NCI-H510A (cell line): ENCODE measurements at places on chromosomes 2 and 18.

- DNase-seq, result no peak
Measured at GRCh38 chr18:2351126-2351850, 220.0 kb downstream of the METTL4 start.

GRCh38 chr2:55025627-55026026 lies 24.6 kb downstream of the RTN4 start:
- DNase-seq, result no peak

- DNase-seq, result no peak
Measured at GRCh38 chr18:38494065-38494464, 928.5 kb upstream of the CELF4 start.

- no peak for DNase-seq
Measured at GRCh38 chr2:235011607-235011928, 59.8 kb downstream of the SH3BP4 start.

DNA sequence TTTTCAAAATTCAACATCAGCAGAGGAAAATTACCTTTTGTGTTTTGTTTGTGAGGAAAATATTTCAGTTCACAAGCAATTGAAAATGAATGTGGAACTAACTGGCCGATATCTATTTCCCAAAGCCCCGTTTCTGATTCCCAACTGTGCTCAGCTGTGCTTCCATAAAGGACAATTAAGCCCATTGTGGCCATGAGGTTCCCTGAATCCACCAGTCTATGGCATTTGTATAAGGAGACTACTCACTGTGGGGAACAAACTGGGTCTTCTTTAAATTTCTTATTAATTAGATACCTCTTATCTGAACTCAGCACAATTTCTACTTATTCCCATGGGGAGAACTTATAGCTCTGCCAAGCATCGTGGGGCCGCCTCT lies 31.4 kb upstream of the AGAP1 start:
- DNase-seq, result no peak

GRCh38 chr2:151085181-151085611 lies 176.5 kb downstream of the RBM43 start:
- DNase-seq, result no peak

DNA sequence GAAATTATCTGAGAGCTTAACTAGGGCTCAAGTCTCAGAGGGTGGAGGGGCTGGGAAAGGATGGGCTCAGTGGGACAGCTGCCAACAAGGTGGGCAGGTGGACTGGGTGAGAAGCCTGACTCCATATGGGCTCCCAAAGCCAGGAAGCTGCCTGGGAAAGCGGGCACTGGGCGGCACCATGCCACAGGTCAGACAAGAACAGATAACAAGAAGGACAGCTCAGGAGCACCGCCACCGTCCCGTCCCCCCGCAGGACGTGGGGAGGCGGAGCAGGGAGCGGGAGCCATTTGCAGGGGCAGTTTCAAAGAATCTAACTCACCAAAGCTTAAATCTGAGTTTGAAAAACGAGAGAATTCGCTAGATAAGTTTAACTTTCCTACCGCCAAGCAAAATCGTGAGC lies 45.6 kb downstream of the NETO1 start:
- DNase-seq, result no peak

DNA sequence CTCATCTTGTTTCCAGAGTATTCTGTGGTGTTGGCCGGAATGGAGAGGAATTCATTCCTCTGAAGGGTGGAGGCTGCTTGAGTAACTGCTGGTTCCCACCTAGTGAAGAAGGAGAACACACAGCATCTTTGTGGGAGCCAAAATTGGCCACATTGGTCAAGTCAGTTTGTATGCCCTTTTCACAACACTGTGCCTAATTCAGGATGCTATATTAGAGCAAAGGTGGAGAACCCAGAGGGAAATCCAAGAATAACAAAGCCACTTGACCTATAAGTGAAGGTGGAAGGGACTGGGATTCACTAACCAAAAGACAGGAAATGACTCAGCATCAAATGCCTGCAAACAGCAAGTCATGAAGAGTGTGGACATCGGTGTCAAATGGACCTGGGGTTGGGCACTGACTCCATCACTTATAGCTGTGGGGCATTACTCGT lies 27.3 kb upstream of the MLPH start:
- no peak for DNase-seq

GRCh38 chr18:34859496-34859895 lies 149.4 kb downstream of the DTNA start:
- no peak for DNase-seq

DNA sequence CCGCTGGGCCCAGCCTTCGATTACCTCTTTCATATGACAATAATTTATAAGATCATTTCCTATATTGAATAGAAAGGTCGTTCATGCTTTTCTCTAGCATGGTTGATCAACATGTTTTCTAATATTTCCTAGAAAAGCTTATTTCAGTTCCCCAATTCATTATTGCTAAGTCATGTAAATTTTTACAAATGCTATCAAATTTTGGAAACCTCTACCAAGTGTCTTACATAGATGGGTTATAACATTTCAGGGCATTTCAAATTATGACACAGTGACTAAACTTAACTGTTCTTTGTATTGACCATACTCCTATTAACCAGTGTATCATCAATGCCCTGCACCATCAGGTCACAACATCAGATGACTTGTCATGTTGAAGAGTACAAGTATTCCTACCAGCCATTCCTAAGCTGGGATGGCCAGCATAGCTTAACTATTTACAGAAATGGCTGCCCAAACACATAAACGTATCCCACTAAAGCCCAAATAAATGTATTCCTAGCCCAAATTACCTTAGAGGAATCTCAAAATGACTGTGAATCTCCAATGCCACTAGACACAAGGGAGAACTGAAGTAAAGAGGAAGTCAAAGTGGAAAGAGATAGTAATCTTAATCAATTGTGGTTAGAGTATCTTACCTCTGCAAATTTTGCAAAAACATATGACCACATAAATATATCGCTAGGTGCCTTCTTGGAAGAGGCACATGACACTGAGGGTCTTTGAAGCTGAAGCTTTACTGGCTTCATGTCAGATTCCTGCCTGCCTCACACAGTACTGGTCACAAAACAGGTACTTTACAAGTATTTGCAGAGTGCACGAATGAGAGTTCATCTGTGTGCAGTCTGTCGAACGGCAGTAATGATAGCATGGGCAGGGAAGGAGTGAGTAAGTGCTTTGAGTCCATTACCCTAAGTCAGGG lies 87.3 kb upstream of the TLK1 start:
- no peak for DNase-seq

- no peak for DNase-seq
Measured at GRCh38 chr2:102758439-102758838, 3.4 kb upstream of the TMEM182 start.

DNA sequence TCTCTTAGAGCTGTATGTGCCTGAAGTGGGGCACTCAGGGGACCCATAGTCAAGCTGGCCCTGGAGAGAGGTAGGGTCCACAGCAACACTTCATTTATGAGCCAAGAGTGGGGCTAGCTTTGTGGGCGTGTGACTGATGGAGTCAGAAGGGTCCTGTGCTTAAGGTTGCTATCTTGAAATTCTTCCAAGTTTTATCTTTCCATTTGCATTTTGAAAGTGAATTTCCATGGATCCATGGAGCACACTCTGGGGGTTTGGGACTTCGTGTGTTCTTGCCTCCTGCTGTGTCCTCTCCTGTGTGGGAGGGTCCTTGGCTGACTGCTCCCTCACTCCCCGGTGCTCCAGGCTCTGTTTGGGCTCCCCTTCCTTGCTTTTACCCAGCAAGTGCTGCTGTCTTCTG lies 50.8 kb downstream of the FHOD3 start:
- DNase-seq, result no peak

- DNase-seq, result peak; percentile 44
Measured at GRCh38 chr18:11989966-11990380, 8.7 kb downstream of the IMPA2 start.

DNA sequence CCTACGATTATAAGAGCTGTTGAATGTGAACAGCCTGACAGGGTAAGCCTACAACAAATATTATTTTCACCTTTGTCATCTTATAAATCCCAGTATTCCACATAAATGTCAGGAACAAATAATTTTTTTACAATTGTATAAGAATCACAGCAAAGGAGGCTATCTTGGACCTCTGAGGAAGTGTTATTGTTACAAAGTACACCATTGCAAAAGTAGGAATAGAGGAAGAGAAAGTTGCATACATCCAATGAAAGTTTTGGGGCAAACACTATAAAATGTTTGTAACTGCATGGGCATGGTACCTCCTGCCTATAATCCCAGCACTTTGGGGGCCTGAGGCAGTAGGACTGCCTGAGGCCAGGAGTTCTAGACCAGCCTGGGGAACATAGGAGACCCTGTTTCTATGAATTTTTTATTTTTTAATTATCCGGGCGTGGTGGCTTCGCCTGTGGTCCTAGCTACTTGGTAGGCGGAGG lies 715 bp upstream of the MEMO1 start:
- DNase-seq, result no peak

- DNase-seq, result no peak
Measured at GRCh38 chr2:195602687-195603086, 54.3 kb upstream of the SLC39A10 start.
